ENCODE measurements at places on chromosomes 12 and 14.

DNA sequence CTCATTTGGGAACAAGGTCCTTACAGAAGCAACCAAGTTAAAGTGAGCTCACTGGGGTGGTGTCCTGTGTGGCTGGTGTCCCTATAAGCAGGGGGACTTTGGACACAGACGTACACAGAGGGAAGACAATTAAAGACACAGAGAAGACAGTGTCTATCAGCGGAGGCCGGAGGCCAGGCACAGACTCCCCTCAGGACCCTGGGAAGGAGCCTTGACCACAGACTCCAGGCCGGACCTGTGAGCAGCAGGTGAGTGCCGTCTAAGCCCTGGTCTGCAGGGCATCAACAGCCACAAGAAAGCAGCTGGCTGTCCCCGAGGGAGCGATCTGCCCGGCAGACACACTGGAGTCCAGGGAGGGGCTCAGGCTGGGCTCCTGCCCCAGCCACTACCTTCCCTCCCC is 219.1 kb upstream of the C14orf180 start:
- DNase-seq, result no peak

DNA sequence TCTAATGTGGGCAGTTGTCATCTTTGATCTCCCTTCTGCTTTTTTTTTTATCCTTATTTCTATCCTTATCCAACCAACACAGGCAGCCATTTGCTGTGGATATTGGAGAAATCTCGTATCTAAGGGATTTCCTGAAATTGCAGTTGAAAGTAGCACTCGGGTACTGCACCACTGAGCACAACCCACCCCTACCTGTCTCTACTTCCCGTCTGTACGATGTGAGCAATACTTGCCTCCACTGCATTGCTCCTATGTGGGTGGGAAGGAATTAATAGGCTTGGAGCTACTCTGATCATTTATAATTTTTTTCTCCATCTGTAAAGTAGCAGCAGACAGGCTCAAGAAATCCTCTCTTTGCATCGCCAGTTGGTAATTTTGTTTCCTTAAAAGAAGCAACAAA is 300.4 kb downstream of the SNAPC1 start:
- no peak for DNase-seq

DNA sequence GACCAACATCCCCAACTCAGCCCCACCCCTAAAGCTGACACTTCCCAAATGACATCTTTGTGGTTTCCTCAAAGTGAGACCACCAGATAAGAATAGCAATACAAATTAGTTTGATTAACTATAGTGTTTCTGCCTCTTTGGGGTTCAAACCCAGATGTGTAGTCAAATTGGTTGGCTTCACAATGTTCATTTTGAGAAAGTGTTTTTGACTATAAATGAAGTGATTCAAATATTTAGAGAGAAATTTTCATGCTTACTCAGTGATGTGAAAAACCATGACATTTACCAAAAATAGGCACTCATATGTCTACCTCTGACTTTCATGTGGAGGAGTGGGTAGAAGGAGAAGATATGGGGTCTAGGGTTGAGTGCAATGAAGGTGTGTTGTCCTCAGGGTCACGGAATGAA is 218.4 kb downstream of the BCAT1 start:
- no peak for DNase-seq

DNA sequence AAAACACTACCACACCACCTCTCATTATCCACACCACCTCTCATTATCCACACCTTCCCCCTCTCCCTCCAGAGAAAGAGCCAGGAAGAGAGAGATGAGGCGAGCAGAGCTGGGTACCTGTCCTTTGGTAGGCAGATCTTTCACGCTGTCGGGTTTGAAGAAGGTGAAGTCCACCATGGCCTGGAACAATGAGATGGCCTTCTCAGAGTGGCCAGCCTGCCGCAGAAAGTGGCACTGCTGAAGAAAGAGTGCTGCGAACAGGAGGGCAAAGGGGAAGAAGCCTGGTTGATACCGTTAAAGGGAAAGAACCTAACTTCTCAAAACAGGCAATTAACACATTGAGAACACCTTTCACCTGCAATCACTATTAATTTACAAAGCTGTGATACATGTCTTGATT is 30.6 kb downstream of the NRDE2 start:
- DNase-seq, result no peak

- no peak for DNase-seq
Measured at GRCh38 chr12:3304436-3305165, 186.4 kb upstream of the PRMT8 start.

DNA sequence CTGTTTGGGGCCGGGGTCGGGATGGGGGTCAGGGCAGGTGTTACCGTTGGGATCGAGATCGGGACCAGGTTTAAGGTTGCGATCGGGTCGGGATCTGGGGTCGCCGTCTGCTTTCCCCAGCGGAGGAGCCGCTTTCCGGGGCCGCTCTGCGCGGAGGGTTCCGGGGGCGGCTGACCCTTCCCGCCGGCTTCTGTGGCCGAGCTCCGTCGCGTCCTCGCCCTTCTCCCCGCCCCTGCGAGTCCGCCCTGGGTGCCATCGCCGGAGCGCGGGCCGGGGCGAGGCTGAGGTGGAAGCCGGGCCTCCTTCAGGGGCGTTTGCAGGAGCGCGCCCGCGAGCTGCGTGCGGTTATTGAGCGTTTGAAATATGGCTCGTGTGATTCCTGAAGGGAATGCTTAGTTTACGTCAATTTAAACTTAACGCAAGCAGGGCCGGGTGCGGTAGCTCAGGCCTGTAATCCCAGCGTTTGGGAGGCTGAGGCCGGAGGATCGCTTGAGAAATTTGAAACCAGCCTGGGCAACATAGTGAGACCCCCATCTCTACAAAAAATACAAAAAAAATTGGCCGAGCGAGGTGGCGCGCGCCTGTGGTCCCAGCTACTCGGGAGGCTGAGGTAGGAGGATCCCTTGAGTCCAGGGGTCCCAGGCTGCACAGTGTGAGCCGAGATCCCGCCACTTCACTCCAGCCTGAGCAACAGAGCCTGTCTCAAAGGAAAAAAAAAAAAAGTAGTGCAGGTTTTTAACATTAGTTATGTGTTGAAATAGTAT is 620 bp downstream of the PGAM5 start:
- no peak for DNase-seq

DNA sequence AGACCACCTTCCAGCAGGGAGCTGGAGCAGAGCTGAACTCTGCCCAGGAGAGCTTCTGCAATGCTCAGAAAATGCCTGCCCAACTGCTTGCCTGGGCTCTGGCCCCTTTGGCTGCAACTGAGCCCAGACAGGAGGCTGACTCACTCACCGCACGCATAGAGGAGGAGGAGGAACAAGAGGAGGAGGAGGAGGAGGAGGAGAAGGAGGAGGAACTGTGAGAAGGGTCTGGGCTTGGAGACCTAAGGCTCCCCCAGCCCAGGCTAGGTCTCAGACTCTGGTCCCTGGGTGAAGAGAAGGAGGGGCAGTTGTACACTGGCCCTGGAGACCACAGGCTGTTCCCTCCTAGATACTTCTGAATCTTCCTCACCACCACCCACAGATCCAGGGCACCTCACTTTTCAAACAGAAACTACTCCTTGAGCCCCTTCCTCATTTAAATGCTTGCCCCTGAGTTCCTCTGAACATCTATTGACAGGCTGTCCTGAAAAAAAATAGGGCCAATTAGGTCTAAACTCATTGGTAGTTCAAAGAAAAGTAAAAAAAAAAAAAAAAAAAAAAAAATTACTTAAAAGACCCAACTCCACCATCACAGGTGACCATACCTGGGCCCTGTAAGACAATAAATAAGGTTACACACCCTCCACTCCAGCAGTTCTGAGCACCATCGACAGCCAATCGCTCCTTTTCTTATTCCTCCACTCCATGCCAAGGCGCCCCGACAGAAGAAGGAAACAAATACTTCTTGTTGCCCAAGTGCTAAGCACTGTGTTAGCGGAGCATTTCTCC is 674 bp downstream of the VDR start:
- DNase-seq, result no peak

DNA sequence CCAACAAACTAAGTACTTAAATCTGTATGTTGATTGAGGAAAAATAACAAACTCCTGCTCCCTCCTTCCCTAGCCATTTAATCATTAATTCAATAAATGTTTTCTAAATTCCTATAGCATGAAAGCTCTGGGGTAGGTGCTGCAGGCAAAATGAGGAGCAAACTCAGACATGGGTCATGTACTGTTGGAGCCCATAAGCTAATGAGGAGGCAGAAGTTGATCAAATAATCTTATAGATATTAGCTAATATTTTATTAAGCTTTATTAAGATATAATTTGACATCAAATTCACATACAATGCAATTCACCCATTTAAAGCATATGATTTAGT is 70.6 kb downstream of the SYNE2 start:
- no peak for DNase-seq

GRCh38 chr14:80426683-80427082 is 215.4 kb upstream of the DIO2 start:
- no peak for DNase-seq

GRCh38 chr12:57031138-57031725 is 14.9 kb upstream of the TAC3 start:
- no peak for DNase-seq

DNA sequence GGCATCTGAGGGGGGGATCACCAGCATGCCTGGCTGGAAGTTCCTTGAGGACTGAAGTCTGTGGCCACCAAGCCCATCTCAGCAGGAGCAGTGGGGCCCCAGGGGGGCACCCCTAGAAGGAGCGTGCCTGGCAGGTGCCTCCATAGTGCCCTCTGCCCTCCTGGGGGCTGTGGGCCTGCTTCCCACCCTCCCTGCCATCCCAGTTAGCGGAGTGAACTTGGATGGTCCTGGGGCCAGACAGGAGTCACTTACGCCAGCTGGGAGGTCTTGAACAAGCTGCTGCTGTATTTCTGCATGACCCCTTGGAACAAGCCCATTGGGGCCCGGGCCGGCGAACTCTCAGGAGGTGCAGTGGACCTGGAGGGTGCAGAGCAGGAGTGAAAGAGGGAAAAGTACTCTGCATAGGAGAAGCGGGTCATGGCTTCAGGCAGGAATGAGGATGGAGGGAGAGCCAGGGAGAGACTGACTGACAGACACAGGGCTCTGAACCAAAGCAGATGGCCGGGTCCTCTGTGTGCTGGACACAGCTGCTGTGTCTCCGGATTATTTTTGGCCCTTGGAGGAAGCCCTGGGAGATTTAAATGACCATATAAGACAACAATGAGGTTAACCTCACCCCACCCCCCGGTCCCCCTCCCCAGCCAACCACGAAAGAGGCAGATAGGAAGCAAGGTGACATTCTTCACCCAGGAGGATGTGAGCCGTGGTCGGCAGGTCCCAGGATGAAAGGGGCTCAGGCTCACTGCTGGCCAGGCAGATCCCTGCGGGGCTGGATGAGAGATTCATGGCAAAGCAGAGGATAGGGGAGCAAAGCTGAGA is 19.6 kb downstream of the ASB2 start:
- no peak for DNase-seq

GRCh38 chr12:124565656-124566160 is 1.7 kb downstream of the NCOR2 start:
- no peak for DNase-seq

- no peak for DNase-seq
Measured at GRCh38 chr12:79302162-79302814, 388.5 kb downstream of the PAWR start.

DNA sequence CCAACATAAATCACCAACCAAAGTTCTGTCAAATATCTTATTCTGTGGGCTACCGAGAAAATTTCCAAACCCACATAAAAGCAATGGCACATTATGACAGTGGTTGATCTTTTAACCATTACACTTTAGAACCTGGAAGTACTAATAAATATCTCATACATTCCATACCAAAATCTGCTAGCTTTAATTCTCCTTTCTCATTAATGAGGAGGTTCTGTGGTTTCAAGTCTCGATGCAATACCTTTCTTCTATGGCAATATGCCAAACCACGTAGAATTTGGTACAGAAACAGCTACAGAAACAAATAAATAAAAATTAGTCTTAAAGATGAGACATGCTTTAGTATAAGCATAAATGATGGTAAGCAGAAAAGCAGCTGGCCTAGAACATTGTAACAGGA is 100.7 kb downstream of the ELK3 start:
- no peak for DNase-seq

- DNase-seq, result no peak
Measured at GRCh38 chr12:116238149-116238548, 39.3 kb downstream of the MED13L start.

- no peak for DNase-seq
Measured at GRCh38 chr12:4908684-4909409, 858 bp upstream of the KCNA1 start.

GRCh38 chr12:6632026-6632983 is 3.5 kb downstream of the LPAR5 start:
- no peak for DNase-seq

GRCh38 chr14:70416338-70416724 is 559 bp downstream of the SYNJ2BP start:
- no peak for DNase-seq

DNA sequence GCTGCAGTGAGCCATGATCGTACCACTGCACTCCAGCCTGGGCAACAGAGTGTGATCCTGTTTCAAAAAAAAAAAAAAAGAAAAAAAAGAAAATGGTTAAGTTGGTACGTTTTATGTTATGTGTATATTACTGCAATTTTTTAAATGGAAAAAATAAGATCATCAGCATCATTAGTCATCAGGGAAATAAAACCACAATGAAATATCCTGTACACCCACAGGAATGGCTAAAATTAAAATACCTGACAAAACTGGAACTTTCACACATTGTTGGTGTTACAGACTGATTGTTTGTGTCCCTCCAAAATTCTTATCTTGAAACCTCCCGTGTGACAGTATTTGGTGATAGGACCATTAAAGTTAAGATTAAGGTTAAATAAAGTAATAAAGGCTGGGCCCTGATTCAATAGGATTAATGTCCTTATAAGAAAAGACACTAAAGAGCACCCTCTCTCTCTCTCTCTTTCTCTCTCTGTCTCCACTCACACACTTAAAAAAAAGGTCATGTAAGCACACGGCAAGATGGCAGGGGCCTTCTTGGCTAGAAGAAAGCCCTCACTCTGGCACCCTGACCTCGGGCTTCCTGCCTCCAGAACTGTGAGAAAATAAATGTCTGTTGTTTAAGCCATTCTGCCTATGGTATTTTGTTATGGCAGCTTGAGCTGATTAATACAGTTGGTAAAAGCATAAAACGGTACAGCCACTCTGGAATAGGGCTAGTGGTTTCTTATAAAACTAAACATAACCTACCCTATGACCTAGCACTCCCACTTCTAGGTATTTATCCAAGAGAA is 48.3 kb upstream of the ZFP36L1 start:
- DNase-seq, result no peak

DNA sequence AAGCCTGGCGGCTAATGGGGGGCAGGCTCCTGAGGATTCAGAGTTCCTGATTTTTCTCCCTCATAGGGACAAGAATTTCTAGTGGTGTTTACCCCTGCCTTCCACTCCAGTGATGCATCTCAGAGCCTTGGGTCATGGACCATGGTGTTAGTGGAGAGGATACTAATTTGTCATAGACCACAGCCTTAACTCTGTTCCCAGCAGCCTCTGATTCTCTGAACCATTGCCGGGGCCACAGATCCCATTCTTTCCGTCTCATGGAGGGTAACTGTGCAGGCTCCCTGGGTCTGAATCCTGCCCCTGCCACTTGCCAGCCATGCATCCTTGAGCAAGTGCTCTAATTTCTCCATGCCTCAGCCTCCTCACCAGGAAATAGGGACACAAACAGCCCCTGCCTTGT is 55.1 kb downstream of the RPH3A start:
- no peak for DNase-seq

All from C1 segment of cervical spinal cord (tissue), 14 donors.